ENCODE measurements at places on chromosomes 6 and 20.
A peak's percentile ranks its signal among the peaks of the same experiment; 100 is the strongest.

- DNase-seq: no peak
Observed at GRCh38 chr6:33207552-33208090, 679 bp upstream of the RING1 start.

DNA sequence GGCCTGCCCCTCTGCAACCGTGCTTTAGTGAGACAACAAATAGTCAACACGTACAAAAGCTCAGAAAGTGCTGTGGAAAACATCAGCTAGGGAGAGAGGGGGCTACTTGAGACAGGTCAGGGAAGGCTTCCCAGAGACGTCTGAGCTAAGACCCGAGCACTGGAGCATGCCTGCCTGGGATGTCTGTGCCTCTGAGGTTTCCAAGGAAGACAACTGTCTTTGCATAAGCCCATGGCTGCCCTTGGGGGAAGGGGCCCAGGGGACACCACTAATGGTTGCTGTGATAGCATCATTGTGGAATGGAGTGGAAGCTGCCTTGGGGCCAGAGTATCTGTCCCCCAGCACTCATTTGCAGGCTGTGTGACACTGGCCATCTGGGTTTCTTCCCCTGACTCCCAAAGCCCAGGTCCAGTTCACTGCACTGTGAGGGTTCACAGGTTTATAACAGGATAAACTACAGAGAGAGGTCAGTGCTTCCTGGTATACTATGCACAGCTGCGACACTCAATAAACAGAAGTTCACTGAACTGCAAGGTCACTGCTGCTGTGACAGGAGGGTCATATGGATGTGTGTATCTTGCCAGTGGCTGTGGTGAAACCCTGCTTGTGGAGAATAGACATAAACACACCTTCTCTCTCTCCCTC is 1.5 kb upstream of the ARFGEF2 start:
- DNase-seq: no peak

GRCh38 chr20:46270977-46271744 is 37.1 kb downstream of the CDH22 start:
- DNase-seq: no peak

- DNase-seq: no peak
Observed at GRCh38 chr6:90947184-90948064, 360.6 kb upstream of the MAP3K7 start.

DNA sequence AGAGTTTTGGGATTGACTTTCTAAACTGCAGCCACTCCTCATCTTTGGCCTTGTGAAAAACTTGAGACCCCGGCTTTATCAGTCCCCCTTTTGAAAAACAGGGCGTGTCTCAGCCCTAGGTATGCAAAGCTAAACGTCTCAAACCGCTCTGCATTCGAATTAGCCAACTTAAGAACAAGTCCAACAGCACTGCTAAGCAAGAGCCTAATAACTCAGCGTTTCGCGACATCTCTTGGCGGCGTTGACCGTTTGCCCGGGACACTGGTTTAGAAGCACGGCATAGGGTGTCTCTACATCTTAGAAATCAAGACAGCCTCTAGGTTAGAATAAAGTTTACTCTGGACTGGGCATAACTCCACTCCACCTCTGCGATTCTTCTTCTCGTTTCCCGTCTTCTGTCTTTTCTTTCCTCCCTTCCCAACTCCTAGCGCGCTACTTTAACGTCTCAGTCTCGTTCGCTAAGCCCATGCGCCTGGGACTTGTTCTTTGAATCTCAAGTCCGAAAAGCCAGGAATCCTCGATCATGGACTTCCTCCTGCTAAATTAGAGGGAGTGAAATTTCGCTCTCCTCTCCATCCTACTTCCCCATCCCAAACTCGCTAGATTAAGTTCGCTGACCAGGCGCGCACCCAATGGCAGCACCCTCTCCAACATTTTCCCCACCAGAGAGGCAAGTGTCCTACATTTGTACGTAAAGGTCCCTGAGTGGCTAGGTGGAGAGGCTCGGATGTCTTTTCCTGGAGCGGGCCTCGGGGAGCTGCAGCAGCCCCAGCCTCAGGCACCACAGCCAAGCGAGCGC is 10.5 kb upstream of the TFAP2A start:
- DNase-seq: no peak

GRCh38 chr6:135046912-135047311 is 7.7 kb downstream of the HBS1L start:
- DNase-seq: no peak

DNA sequence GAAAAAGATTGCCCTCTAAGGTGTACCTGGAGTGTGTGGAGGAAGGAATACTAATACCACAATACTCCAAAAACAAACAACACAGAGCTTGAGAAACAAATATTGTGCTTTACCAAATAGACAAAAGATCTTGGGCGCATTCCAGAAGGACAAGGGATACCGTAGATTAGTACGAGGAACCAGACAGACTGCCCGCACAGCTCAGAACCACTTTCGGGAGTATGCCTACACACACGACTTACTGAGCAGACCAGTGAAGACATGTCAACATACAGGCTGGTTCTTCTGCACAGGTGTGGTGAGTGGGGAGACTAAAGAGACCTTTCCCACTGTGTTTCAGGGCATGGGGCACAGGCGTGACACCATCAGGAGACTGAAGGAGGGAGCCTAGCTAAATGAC is 15.8 kb upstream of the FOXQ1 start:
- no peak for DNase-seq

GRCh38 chr6:125904871-125905270 is 51.7 kb upstream of the HINT3 start:
- DNase-seq: peak; percentile 96

Measured in epithelial cell of prostate (primary cell).